ENCODE measurements at places on chromosomes 1 and 21.

DNA sequence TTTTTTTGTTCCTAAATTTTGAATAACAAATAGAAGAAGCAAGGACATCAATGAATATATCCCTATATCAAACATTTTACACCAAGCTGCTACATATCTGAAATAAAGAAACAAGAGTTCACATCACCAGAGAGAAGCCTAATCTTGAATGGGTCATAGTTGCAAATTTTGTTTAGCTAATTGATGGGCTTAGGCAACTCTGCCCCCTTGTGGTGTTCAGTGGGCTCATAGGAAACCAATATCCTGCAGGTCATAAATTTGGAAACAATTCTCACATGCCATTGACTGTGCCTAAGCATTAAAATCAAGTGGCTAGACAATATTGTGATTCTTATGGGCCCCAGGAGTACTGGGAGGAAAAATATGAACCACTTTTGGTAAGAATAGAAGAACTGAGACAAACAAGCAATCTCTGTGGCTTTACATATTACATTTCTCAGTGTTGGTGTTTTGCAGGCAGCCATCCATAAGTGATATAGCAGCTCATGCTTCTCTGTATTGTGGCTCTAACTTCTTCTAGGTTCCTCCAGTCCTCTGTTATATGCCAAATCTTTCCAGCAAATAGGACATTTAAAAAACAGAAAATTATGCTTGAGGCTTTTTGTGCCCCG lies 1262.8 kb upstream of the PRMT6 start:
- peak; percentile 40 for DNase-seq

- no peak for DNase-seq
Measured at GRCh38 chr1:219417610-219418009, 195.3 kb downstream of the ZC3H11B start.

- no peak for DNase-seq
Measured at GRCh38 chr1:23899070-23899469, 14.1 kb downstream of the CNR2 start.

GRCh38 chr1:207890136-207890738 lies 20.7 kb downstream of the CD34 start:
- DNase-seq: no peak

- no peak for DNase-seq
Measured at GRCh38 chr1:245306628-245307410, 152.0 kb downstream of the KIF26B start.

DNA sequence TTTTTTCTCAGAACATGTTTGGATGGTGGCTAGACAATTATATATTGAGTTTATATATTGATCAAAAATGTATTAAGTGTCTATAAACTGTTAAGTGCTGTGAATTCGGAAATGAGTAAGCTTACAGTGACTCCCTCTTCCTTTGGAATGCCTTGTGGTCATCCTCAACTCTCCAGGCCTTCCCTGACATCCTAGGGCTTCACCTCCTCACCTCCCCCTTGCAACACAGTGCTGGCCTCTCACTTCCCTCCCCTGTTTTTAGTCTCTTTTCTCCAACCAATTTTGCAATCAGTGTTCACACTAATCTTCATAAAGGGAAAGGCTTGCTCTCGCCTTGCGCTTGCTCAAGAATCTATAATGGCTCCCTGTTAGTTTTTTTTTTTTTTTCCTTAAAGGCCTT lies 95.1 kb upstream of the C1orf21 start:
- DNase-seq: no peak

DNA sequence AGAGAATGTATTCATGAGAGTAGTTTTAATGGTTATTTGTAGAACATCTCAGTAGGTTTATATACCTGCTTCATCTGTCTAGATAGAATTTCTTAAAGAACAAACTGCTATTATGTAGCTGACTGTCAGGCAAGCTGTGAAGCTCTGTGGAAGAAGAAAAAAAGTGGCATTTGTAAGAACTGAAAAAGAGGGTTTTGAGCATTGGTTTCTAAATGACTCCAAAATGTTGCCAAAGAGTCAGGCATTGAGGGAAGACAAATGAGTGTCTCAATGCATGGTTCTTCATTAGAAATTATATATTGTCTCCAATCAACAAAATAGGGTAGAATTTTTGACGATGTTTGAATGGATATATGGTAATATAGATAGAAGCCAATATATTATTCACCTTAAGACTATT lies 1276.1 kb downstream of the KCNT2 start:
- DNase-seq: no peak

Measured in HuH-7 (cell line).